AG04450 (cell line): ENCODE measurements at places on chromosomes 13 and 19.

DNA sequence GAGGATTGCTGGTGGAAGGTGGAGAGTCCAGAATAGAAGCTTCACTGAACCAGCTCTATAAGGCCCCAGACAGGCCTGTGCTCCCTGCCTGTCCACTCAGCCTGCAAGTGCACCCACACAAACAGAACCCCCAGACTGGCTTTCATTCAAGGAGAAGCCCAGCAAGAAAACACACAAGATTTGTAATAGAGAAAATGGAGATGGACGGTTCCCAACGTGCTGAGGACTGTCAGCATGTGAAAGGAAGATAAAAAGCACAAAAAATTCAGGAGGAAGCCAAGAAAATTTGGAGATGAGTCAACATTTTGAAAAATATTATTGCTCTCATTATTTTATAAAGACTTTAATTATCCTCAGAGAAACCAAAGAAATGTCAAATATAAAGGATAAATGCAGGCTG is 218.2 kb upstream of the SLC10A2 start:
- no peak for DNase-seq

GRCh38 chr19:7230826-7231225 is 63.4 kb downstream of the INSR start:
- no peak for DNase-seq

GRCh38 chr13:109906976-109907375 is 120.6 kb upstream of the IRS2 start:
- no peak for DNase-seq

- DNase-seq = no peak
Measured at GRCh38 chr19:20858218-20858617, 64.8 kb upstream of the ZNF85 start.

GRCh38 chr19:50790396-50790795 is at the start of gene ACP4:
Gene ACP4 (plus strand): TSS chr19:50790415. CDS start chr19:50790415, 0 bp downstream.
- no peak for DNase-seq

- DNase-seq = peak; percentile 44
Measured at GRCh38 chr19:3721131-3721886, 13.1 kb downstream of the TJP3 start.

DNA sequence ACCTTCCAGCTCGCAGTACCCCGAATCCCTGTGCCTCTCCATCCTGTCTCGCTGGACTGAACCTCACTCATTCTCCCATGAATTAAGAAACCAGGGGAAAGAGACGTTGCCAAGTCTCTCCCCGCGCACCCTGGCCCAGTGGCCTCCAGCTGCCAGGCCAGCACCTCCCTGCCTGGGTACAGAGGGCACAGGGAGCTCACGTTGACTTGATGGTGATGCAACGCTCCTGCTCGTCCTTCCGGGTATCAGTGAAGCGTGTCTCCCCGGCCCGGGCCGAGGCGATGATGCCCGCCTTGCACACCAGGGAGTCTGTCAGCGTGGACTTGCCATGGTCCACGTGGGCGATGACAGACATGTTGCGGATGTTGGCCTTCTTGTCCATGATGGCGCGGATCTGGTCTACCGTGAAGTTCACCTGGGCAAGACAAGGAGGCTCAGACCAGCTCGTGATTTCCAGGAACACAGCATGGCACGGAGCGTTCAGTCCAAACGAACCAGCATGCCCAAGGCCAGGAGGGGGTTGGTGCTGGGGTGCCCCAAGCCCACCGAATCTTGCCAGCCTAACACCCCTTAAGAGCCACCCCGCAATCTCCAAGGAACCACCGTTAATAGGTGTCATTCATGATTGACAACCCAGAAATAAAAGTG is 1.2 kb downstream of the EEF2 start:
- DNase-seq = no peak

GRCh38 chr13:114121496-114122126 is 10.8 kb downstream of the RASA3 start:
- no peak for DNase-seq

DNA sequence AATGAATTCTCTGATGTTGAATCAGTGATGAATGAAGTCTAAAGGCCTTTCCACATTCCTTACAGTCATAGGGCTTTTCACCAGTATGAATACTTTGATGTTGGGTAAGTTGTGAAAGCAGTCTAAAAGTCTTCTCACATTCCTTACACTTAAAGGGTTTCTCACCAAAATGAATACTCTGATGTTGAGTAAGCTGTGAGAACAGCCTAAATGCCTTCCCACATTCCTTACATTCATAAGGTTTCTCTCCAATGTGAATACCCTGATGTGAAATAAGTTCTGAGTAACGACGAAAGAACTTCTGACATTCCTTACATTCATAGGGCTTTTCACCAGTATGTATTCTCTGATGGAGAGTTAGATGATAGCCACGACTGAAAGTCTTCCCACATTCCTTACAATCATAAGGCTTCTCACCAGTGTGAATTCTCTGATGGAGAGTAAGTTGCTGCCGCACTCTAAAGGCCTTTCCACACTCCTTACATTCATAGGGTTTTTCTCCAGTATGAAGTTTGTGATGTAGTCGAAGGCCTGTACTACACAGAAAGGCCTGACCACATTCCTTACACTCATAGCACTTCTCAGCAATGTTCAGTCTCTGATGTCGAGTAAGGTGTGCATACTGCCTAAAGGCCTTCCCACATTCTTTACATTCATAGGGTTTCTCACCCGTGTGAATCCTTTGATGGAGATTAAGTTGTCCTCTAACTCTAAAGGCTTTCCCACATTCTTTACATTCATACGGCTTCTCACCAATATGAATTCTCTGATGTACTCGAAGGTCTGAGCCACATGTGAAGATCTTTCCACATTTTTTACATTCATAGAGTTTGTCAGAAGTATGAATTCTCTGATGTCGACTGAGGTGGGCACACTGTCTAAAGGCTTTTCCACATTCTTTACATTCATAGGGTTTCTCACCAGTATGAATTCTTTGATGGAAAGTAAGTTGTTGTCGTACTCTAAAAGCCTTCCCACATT is 19.9 kb downstream of the ZFP30 start:
- no peak for DNase-seq

DNA sequence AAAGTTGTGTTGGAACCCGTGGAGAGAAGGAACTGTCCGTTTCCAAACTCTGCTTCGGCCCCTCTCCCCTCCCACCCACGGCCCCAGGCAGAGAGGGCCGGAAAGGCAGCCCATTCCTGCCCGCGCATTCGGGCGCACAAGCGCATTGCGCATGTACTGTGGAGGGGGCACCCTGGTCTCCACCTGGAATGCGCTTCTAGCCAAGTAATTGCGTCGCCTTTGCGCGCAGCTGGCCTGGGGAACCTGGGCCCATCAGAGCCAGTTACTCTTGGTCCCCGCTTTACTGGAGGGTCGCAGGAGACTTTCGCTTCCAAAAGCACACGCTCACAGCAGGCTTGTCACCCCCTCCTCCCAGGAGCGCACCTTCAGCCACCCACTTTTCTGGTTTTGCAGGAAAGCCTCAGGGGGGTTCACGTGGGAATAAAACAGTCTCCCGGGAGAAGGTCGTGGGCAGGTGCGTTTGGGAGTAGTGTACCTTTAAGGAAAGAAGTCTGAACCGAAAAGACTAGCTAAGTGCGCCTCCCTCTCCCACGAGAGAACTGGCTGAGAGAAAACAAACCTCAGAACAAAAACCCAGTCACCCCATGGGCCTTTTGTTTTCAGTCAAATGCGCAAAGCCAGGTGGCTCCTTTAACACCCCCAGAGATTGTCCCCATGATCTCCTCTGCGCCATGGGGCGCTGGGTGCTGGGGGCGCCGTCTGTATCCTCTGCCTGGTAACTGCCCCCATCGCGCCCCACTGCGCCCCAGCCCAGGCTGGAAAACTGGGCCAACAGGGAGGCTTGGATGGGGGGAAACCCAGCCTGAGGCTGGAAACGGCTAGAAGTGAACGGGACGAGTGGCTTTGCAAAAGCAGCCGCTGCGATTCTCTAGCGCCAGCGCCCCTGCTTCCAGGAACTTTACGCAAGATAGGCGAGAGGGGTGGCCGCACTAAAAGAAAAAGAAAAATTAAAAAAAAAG is 28.5 kb downstream of the GSX1 start:
- no peak for DNase-seq

DNA sequence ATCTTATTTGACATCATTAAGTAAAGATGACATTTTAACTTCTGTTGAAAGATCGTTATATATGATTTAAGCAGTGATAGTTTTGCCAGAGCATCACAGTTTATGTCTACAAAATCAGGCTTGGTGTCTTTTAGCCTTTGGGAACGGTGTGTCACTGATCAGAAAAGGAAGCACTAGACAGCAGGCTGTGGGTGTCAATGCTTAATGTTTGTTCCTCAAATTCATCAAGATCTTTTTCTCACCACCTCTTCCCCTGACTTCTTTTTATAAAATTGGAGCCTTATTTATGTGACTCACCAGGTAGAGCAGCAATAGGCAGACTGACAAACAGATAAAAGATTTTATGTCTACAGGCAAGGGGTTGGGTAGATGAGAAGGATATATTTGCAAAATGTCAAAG is 1558.5 kb downstream of the EFNB2 start:
- DNase-seq = no peak

DNA sequence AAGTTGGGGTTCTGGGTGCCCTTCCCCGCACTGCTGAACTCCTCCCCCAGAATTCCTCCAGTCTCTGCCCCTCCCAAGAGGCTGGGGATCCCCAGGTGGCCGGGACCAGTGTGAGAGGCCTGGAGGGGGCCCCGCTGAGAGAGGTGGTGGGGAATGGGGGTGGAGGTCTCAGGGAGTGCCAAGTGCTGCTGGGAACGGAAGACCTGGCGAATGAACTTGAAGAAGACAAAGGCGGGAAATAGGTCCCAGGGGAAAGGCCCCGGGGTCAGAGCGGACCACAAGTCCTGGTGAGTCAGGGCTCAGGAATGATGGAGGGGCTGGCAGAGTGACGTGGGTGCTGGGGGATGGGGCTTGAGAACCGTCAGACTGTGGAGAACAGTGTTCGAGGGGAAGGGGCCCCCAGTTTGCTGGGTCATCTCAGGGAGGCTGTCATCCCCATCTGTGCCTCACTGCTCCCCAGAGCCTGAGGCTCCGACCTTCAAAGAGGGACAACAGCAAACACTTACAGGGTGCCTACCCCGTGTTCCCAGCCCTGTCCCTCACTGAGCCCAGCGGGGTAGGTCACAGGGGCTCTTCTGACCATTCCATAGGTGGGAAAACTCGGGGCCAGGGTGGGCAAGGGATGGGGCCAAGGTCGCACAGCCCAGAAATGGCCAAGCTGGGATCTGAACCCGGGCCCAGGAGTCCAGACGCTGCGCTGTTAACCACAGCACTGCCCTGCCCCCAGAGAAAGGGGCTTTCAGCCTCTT is 16.0 kb upstream of the SEMA6B start:
- peak; percentile 76 for DNase-seq

DNA sequence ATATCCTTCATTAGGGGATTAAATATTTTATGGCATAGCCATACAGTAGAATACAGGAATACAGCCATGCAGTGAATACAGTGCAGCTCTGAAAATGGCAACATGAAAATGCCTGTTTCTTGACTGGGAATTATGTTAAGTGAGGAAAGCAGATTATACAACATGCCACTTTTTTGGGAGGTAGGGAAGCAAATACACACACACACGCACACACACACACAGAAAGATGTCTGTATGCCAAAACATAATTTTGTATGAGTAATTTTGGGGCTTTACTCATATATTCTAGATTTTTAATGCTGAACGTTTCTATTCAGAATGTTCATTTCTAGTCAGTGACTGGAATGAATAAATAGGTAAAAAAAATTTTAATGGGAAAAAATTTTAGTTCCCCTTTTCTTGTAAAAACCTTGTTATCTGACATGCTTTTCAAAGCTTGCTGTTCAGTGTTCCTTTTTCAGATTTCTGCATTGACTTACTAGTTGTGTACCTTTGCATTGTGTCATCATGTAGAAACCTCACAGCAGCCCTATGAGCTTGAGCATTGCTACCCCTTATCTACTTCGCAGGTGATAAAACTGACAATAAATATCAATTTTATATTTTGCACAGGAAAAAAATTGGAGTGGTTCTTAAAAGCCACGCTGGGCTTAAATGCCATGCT is 7.8 kb downstream of the GPR183 start:
- no peak for DNase-seq

- no peak for DNase-seq
Measured at GRCh38 chr13:90732049-90732448, 615.4 kb upstream of the MIR17HG start.

DNA sequence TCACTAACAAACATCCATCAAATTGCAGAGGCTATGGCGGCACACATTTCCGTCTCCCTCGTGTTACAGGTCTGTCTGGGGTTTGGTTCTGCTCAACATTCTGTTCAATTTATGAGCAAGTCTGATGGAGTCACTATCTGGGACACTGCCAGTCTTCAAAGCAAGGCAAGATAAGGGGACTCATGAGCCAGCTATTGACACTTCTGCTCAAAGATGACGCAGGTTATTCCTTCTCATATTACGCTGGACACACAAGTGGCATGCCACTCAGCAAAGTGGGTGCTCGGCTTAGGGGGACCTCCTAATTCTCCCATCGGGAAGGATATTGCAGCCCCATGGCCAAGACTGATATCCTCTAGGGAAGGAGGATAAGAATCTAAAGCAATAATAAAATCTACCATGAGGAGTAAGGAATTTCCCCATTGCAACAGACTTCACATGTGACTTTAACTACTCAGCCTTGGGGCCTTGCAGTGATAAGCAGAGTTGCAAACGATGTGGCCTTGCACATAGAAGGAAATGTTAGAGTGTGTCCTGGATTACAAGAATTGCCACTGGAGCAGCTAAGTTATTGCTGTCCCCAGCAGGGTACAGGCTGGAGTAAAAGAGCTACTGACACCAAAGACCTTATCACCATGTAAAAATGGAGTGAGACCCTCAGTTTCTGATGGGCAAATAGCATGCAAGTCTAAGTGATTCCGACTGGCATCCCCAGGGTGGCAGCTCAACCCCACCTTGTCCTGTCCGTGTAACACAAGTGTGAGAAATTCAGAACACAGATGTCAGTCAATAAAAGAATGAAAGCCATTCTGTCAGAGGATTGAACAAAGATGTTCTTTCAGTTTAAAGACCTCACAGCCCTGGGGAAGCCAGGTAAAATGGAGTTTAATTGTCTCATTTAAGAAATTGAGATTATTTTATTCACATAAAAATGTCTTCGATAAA is 306.1 kb downstream of the IRS2 start:
- DNase-seq = no peak

DNA sequence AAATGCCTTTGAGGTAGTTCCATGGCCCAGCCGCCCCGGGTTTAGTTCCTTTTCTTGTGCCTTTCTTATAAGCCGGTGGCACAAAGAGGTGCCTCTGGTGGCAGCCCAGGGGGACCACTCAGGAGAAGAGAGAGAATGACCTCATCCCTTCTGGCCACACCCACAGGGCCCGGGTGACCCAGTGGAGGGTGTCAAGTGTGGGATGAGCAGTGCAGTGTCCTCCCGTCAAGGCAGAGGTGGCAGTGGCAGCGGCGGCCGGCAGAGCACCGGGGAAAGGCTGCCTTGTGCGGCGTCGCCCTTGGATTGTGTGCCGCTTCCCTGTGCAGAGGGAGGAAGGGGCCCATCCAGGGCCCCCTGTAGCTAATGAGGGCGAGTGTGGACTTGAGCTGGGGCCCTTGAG is 47.9 kb downstream of the KDM4B start:
- DNase-seq = no peak

- no peak for DNase-seq
Measured at GRCh38 chr19:4213116-4213515, 16.2 kb upstream of the EBI3 start.

- no peak for DNase-seq
Measured at GRCh38 chr19:34269489-34269888, 15.1 kb downstream of the GARRE1 start.
